ENCODE measurements at places on chromosomes 3 and 15.

DNA sequence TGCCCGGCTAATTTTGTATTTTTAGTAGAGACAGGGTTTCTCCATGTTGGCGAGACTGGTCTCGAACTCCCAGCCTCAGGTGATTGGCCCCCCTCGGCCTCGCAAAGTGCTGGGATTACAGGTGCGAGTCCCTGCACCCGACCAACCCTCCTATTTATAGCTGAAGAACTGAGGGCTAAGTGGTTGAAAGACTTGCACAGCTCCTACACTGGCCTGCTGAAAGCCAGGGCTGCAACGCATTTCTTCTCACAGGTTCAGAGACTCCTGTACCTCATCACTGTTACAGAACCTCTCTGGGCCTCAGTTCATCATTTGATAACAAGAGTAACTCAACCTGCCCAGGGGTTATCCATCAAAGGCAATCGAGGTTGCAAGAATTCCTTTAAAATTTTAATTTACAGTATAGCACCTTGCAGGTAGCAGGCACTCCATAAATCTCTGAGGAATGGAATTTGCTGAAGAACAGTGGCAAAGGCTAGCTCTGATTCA is 626.5 kb upstream of the TBL1XR1 start:
- no peak for DNase-seq

GRCh38 chr3:127425505-127426443 is 137.9 kb upstream of the PRR20G start:
- DNase-seq, result no peak

DNA sequence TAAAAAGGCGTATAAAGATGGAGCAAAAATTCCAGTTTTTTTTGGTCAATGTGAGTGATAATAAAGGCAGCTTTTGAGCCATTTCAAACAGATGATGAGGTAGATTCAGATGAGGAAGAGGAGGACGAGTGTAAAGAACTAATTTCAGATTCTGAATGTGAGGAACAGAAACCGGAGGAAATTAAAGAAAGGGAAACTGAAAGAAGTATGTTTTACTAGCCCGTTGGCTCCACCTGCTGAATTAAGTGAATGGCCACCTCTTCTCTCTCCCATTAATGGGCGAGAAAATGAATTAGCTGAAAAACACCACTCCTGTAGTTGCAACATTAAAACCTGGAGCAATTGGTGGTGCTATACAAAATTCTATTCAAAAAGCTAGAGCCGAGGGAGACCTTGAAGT is 55.4 kb downstream of the CYP19A1 start:
- no peak for DNase-seq

DNA sequence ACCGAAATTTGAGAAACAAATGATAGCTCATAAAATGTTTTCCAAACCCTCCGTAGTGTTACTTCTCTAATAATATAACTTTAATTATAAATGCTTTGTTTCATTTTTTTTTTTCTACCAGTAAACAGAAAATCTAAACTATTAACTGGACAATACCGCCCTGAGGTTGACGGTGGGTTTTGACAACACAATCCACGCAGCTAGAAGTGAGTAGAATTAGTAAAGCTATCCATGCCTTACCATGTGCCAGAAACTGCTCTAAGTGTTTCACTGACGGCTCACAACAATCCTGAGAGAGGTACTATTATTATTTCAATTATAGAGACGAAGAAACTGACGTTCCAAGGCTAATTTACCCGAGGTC is 410 bp downstream of the NDUFAF1 start:
- DNase-seq, result no peak

DNA sequence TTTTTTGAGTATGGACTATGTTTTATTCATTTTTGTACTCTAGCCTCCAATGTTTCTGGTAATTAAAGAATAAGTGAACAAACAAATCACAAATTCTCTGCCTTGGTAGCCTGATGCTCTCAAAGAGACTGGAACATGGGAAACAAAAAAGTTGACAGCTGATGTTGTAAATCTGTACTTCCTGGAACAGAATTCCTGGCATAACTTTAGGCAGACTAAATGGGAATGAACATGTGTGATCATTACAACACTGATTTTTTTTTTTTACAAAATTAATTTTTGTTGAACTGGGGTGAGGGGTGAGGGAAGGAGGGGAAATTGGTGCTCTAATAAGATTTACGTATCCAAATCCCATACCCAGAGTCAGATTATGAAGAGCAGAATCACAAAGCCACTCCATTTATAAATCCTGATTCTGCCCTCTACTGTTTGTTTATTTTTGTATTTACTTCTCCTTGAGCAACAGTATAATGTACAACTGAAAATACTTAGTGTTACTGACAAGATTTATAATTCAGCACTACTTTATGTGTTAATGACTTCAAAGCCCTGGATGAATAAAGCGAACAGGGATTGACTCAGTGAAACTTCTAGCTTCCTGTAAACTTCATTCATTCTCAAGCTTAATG is 165.0 kb downstream of the FRMD5 start:
- DNase-seq, result no peak

GRCh38 chr3:182609575-182610156 is 183.6 kb upstream of the ATP11B start:
- peak; percentile 86 for DNase-seq

GRCh38 chr3:196073255-196073753 is 8.6 kb downstream of the TFRC start:
- DNase-seq, result peak; percentile 62

GRCh38 chr15:65197337-65197645 is 12.1 kb upstream of the CLPX start:
- DNase-seq, result no peak

- DNase-seq, result no peak
Observed at GRCh38 chr3:171982828-171983227, 56.5 kb upstream of the FNDC3B start.

GRCh38 chr3:195173657-195174056 is 97.3 kb downstream of the XXYLT1 start:
- no peak for DNase-seq

GRCh38 chr15:98164986-98165385 is 204.5 kb downstream of the ARRDC4 start:
- no peak for DNase-seq

DNA sequence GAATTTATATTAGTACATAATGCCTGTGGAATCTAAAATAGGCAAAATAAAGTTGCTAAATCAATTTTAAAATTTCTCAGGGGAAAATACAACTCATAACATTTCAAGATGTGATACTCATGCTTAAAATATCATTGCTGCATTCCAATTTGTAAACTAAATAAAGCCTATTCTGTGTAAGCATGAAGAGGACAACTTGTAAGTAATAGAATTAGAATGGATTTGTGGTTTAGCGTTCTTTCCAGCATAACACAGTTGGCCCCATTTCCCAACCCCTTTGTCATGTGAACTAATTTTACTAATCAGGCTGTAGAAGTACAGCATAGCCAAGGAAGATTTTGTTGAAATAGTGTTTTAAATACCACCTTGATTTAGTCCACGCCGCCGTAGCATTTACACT is 437.2 kb downstream of the SI start:
- no peak for DNase-seq

DNA sequence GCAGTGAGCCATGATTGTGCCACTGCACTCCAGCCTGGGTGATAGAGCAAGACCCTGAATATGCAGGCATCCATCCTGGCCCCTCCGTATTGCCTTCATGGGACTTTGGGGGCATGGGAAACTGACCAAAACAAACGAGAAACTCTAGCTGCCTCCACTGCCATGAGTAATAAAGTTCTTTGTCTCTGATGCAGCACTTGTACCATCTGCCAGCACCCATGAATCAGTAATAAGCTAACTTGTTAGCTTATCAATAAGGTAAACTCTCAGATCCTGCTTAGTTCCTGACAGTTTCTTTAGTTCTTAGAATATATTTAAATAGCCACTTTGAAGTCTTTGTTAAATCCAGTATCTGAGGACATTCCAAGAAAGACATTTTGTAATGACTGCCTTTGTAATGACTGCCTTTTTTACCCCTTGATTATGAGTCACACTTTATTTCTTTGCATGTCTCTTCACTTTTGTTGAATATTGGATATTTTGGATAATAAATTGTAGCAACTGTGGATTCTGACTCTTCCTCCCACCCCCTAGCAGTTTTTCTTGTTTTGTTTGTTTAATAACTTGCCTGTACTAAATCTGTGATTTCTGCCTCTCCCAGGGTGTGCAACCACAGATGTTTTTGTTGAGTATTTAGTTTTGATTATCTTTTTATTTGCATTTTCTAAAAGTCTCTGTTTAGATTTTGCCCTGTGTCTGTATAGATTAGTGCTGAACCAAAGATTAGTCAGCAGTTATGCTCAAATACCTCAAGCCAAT is 136.9 kb downstream of the HCN4 start:
- DNase-seq, result no peak

DNA sequence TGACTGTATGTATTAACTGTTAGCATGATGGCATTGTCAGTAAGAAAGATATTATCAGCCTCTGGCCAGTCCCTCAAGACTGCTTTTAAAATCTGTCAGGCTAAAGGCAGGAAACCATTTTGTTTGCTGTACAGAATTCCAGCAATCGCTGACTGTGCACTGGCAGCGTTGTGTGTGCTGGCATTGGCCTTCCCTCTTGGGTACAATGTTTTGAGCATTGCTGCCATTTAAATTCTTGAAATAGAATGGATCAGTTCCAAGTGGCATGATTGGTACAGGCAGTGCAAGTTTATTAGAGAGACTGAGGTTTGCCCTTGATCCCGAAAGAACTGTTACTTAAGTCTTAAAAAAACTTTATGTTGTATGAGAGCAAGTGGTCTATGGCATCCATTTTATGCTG is 788.7 kb downstream of the OTOL1 start:
- DNase-seq, result no peak

- DNase-seq, result no peak
Observed at GRCh38 chr3:71997066-71997653, 212.2 kb upstream of the PROK2 start.

DNA sequence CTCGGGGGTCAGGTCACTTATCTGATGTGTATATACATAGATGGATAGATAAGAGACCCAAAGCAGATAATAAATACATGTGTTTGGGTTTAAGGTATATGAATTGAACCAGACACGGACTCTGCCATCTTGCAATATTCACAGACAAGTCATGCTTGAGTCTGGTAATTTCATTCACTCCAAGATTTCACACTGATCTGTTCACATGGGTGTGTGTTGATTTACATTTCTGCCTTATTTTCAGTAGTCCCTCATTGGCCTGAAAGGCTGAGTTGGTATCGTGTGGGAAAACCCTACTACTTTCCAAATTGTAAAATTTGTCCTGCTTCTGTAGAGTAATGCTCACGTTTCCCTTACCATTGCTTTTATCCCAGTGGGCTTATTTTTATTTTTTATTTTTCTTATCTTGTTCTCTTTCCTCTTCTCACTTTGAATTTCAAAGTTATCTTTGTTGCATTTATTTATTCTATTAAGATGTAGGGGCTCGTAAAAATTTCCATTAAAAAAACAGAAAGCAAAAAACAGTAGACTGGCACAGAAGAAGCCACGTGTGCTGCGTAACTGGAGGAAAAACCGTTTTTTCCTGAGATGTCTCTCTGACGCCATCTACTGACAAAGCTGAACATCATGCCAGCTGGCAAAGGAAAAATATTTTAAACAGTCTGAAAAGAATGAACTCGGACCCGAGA is 10.8 kb upstream of the MFSD1 start:
- peak; percentile 68 for DNase-seq

DNA sequence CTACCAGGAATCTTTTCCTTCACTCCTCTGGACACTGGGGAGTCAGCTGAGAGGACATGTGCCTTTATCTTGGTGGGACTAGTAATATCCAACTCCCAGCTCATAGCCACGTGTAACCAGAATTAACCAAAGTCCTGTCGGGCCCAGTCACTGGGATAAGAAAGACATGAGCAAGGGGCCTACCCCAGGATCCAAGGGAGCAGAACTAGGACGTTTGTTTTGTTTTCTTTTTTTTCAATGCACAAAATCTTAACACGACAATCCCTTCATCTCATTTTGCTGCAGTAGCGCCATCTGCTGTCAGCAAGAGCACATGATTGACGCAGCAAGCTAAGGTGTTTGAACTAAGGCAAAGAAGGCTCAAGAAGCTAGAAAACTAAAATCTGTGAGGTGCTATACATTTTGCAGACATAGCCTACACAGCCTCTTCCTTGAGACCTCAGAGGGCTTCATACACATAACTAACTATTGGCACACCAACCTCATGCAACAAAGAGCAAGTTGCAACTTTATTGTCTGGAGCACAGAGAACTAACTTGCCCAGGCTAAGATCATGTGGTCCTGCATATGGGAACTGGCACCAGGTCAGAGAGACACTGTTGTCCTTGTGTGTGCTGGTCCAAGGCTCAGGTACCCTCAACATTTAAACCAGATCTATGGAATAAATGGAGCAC is 43.6 kb downstream of the RLBP1 start:
- DNase-seq, result peak; percentile 55
